Activated CD4-positive, CD25-positive, alpha-beta regulatory T cell treated with anti-CD3 and anti-CD28 coated beads, Interleukin-2, amount 50 U/mL, for 72 hours (primary cell): ENCODE measurements at places on chromosomes 7 and 10.

DNA sequence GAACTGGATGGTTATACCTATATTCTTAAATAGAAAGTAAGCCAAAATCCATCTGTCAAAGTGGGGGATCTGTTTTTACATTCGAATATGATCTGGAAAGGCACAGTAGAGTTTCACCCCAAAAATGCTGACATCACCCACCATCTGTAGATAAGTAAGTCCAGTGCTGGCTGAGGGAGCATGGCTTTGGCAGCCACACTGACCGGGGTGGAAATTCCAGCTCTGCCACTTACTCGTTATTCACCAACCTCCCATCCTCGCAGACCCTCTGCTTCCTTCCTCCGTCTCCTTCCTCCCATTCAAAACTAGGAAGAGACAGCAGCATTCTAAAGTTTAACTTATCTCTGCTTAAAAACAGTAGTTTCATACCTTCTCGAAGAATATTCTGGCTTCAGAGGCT lies 84.9 kb upstream of the GATA3 start:
- DNase-seq = no peak

- DNase-seq = no peak
These were observed 176.9 kb upstream of the GRB10 start for GRCh38 chr7:50959560-50959959.

DNA sequence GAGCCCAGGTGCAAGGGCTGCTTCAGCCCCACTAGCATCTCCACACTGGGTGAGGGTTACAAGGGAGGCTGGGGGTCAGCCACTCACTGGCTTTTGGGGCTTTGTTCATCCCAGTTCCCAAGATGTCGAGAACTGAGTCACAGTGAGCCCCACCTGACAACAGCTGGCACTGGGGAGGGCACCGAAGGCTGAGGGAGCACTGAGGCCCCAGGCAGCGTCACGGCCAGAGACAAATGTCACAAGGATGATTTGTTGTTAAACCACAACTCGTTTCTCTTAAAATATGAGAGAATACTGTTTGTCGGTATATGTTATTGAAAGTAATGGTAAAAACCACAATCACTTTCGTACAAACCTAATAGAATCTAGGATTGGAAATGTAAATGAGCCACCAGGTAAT lies 219.9 kb downstream of the CELF2 start:
- no peak for DNase-seq

- no peak for DNase-seq
These were observed 980 bp downstream of the FHIP2A start for GRCh38 chr10:114822444-114823076.

DNA sequence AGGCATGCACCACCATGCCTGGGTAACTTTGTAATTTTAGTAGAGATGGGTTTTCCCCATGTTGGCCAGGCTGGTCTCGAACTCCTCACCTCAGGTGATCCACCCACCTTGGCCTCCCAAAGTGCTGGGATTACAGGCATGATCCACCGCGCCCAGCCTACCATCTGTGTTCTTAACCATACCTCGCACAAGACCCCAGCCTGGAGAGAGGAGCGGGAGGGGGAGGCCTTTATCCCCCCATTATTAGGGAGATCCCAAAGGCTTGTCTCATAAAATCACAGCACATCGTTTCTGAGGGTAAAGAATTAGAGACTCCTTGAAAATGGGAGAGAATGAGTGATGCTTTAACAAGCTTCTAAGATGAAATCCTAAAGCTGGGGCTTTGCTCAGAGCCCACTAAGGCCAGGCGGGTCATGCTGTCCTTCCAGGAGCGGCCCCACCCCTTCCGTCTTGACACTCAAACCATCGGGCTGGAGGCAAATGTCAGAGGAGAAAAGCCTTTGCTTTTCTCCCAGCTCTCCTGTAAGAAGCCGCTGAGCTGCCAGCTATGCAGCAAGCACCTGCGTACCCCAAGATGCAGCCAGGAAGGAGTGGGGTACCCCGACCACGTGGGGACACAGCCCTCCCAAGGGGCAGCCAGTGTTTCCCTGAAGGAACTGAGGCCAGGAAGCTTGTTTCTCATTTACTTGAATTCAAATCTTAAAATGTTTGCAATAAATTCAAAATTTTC lies 339.7 kb downstream of the PTPRN2 start:
- DNase-seq = no peak

- no peak for DNase-seq
These were observed 49.9 kb downstream of the BLVRA start for GRCh38 chr7:43808410-43808809.

GRCh38 chr10:20274571-20274970 lies 458.3 kb downstream of the PLXDC2 start:
- DNase-seq = no peak

GRCh38 chr10:14377591-14378175 lies 47.0 kb upstream of the FRMD4A start:
- no peak for DNase-seq

DNA sequence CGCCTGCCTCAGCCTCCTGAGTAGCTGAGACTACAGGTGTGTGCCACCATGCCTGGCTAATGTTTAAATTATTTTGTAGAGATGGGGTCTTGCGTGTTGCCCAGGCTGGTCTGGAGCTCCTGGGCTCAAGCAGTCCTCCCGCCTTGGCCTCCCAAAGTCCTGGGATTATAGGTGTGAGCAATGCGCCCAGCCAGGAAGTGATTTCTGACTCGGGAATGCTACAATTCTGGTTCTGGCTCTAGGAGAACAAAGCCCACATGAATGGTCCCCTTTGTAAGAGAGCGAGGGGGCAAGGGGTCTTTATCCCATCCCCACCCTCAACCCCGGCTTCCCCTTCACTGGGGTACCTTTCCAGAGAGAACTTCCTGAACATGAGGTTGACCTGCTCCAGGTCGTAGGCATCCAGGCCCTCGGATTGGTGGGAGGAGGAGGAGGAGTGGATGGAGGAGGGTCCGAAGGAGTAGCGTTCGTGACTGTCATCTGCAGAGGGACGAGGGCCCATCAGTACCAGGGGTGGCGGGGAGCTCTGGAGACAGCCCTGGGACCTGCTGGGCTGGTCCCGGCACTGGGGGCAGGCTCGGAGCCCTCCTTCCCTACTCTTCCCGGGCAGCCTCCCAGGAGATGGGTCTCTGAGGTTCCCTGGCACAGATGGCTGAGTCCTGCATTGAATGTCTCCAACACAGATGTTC lies 79.9 kb upstream of the GNA12 start:
- DNase-seq = no peak

GRCh38 chr7:920351-921070 lies 34.0 kb downstream of the ADAP1 start:
- DNase-seq = peak; percentile 39

GRCh38 chr10:69816521-69816920 lies 14.8 kb downstream of the COL13A1 start:
- no peak for DNase-seq

GRCh38 chr10:71496927-71497762 lies 100.4 kb downstream of the CDH23 start:
- no peak for DNase-seq

DNA sequence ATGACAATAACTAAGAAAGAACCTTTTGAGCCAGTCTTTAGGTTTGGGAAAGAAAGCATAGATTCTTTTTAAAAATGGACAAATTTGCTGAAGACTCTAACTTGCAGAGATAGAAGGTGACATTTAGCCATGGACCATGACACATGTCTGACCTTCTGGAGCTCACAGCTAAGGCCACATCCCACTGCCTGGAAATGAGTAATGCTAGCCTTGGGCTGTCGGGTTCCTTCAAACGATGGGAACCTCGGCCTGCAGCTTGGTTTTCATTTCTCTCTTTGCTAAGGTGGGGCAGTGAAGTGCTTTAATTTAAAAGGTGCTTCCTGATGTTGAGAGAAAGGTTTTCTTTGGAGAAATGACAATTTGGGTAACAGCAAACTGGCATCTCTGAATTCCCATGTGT lies 223.2 kb downstream of the FANK1 start:
- no peak for DNase-seq

- no peak for DNase-seq
These were observed 6.4 kb upstream of the PDCD4 start for GRCh38 chr10:110865186-110865808.

- DNase-seq = no peak
These were observed 44.1 kb upstream of the JAZF1 start for GRCh38 chr7:28224675-28225074.

GRCh38 chr10:61835946-61836887 lies 65.3 kb upstream of the ARID5B start:
- DNase-seq = no peak

- DNase-seq = no peak
These were observed 34.4 kb downstream of the HECTD2 start for GRCh38 chr10:91444211-91445182.

DNA sequence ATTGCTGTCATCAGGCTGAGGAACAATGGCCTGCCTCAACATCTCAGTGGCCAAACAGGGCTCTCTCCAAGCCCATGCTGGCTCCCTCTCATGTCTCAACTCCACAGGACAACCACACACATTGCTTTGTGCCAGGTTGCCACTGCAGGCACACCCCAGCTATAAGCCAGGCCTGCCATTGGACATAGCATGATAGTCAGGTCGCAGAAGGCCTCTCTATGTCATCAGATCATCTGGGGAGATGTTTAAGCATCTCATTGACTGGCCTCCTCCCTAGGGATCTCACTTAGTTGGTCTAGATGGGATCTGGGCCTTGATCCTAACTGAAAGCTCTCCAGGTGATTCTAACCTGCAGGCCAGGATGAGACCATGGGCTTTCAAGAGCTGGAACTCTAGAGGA lies 257.2 kb downstream of the GRID1 start:
- DNase-seq = no peak

DNA sequence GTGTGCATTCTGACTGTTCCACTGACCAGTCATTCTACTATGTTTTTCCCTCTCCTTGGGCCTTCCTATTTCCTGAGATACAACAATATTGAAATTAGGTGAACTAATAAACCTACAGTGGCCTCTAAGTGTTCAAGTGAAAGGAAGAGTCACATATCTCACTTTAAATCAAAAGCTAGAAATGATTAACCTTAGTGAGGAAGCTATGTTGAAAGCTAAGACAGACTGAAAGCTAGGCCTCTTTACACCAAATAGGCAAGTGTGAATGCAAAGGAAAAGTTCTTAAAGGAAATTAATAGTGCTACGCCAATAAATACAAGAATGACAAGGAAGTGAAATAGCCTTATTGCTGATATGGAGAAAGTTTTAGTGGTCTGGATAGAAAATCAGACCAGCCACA lies 5.7 kb upstream of the DYNC1I1 start:
- DNase-seq = no peak
